ENCODE measurements at places on chromosomes 1 and 21.

- DNase-seq, result no peak
Measured at GRCh38 chr1:23211955-23212354, 5.3 kb downstream of the HTR1D start.

GRCh38 chr1:9244501-9245229, 10.1 kb downstream of the H6PD start:
- DNase-seq, result no peak

DNA sequence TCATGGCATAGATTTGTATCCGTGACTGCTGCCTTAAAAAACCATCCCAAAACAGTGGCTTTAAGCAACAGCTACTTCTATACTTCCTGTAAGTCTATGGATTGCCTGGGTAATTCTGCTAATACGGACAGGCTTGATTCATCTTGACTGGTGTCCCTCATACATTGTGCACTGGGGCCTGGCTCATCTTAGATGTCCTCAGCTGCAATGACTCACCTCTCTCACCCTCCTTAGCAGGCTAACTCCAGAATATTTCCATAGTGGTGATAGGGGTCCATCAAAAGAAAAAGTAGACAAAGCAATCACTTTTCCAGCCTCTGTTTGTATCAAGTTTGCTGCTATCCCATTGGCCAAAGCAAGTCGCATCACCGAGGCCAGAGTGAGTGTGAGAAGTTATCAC, 409.1 kb upstream of the KAZN start:
- no peak for DNase-seq

- no peak for DNase-seq
Measured at GRCh38 chr1:11997081-11997850, 17.0 kb downstream of the MFN2 start.

- DNase-seq, result no peak
Measured at GRCh38 chr1:154453161-154453560, 48.0 kb downstream of the IL6R start.

GRCh38 chr1:156815307-156815826, 1.3 kb downstream of the SH2D2A start:
- no peak for DNase-seq

- DNase-seq, result no peak
Measured at GRCh38 chr1:24156542-24157260, 13.8 kb upstream of the IL22RA1 start.

GRCh38 chr1:57319791-57320190, 104.1 kb downstream of the DAB1 start:
- no peak for DNase-seq

DNA sequence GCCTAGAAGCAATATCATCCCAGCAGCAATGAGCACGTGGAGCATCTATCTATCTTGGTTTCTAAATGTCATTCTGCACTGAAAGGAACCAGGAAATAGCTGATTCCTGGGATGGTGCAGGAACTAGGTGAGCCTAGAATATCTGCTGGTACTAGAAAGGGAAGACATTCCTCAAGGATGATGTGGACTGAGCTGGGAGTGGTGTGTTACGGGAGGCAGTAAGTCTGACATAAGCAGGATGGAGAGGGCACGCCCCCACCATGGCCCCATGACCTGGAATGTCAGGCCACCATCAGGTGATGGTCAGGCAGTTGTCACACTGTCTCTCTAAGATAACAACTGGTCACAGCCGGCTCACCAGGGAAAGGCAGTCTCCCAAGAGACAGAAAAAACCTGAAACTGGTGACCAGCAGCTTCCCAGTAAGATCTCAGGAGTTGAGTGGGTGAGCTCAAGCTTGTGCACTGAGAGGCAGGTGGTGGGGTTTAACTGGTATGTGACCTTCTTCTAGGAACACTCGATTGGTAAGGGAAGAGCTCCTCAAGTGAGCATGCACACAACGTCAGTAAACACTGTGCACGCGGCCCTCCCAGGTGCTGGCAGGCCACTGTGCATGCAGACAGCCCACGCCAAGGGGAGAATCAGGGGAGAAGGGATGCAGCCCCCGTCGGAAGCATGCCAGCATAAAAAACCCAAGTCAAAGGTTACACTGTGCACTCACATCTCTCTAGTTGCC, 148.7 kb downstream of the ADSS2 start:
- DNase-seq, result no peak

- DNase-seq, result no peak
Measured at GRCh38 chr21:28581976-28582375, 410.7 kb downstream of the LTN1 start.

DNA sequence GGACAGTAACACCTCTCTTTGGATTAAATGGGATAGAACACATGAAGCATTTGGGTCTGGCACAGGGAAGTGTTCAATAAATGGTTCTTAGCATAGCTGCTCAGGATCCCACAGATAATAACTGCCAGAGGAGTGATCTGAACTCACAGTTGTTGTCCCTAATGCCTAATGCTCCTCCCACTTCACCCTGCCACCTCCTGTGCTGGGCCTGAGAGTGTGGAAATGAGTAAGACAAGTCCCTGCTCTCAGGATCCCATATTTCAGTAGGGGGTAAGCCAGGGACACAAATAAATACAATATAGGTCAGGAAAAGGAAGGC, 19.9 kb upstream of the FOXO6 start:
- DNase-seq, result no peak

- DNase-seq, result no peak
Measured at GRCh38 chr1:92211166-92211565, 6.5 kb upstream of the C1orf146 start.

DNA sequence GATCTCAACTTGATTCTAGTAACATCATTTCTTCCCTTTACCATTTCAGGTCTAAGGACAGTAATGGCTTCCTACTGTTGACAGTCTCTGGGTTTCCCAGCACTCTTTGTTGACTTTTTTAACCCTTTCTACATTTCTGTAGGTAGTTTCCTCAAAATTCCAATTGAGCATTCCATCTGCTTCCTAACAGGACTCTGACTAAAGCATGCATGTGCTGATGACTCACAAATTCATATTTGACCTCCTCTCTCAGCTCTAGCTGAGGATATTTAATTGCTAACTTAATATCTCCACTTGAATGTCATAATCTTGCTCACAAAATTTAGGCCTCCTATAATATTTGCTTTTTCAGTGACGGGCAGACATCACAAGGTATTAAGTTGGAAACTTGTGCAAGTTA, 93.3 kb upstream of the ZNHIT6 start:
- no peak for DNase-seq

DNA sequence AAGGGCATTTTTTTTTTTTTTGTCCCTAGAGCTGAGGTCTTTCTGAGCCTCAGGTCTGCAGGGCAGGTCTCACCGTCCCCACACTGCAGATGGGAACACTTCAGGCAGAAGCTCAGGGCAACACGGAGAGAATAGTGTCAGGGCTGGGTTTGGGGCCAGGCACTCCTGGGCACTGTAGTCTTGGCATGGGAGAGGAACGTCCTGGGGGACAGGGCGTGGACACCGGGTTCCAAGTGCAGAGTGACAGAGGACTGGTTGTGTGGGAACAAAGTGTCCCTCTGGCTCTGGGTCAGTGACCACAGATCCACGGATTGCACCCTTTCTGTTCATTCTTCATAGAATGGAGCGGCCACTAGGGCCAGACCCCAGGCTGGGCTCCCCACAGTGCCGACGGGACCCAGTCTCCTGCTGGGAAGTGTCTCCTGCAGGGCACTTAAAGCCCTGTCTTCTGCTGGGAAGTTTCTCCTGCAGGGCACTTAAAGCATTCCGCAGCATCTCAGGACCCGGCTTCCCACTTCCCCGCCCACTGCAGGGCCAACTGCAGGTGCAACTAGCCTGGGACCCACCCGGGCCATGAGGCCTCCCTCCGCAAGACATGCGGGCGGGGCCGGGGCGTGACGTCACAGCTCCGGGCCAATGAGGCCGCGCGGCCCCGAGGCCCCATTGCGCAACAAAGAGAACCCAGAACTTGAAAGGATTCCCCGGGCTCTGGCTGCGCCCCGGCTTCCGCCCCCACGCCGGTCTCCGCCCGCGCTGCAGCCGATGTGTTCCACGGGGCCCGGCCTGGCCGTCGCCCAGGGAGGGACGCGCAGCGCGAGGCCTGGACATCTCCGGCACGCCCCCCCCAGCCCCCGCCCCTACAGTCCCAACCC, 1.2 kb downstream of the GPR153 start:
- peak; percentile 84 for DNase-seq

DNA sequence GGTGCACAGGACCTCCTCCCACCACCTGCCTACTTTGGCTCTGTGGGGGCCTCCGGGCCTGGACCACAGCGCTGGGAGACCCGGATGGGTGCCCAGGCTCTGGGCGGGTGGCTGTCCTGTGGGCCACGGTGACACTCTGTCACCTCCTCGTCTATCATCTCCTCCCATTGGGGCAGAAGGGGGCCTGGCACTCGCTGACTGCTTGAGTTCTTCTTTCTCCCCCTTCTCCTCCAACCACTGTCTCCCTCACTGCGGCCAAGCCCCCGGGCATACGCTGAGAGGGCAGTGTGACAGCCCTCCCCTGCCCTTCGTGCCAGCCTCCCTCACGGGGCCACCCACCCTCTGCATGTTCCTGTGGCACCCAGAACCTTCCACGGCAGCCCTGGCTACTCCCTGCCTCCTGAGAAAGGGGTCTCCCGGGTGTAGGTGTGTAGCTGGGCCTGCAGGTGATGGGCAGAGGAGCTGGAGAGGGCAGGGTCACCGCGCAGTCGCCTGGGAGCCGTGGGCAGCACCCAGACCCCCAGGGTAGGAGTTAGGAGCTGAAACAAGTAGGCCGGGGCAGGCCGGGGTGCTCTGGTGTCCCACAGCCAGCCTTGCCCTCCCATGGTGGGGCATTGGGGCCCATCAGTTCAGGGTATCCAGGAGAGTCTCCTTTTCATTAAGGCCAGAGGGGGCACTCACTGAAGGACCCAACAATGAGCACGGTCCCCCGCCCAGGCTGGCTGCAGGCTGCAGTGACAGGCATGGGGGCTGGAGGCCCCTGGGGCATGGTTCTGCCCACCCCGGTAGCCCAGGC, 9.2 kb upstream of the ARF1 start:
- no peak for DNase-seq

DNA sequence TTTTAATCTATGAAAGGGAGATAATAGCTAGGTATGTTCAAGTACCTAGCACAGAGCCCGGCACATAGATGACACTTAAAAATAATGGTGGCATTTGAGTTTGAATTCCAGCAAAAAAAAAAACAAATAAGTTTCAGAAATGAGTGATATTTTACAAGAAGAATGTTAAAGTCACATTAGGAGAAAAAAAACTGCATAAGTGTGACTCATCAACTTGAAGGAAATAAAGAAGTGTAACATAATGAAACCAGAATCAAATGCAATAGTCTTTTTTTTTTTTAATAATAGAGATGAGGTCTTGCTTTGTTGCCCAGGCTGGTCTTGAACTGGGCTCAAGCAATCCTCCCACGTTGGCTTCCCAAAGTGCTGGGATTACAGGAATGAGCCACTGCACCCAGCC, 17.1 kb downstream of the DNASE2B start:
- DNase-seq, result no peak

GRCh38 chr1:68128820-68129219, 78.4 kb upstream of the DIRAS3 start:
- no peak for DNase-seq

All from CD4-positive, alpha-beta T cell treated with Interleukin-12 subunit alpha and Interleukin-12 subunit beta, for 1 hour (primary cell).